ENCODE measurements at places on chromosomes 1 and 21. TPM values are rescaled to one million over a fixed set of nuclear protein-coding genes. Genes with fewer than 3 reads are reported as not detected.

GRCh38 chr21:32173121-32173724 is 105.6 kb downstream of the MIS18A start:
- H3K36me3 ChIP-seq: no peaks in the 10 kb centered on the region
- no peak overlapping the region for H3K27ac ChIP-seq
- no peaks in the 10 kb centered on the region for H3K4me1 ChIP-seq
- no peaks in the 10 kb centered on the region for H3K27me3 ChIP-seq
- no peak overlapping the region for H3K4me3 ChIP-seq

- peak overlapping the region; percentile 94 for H3K27ac ChIP-seq
- H3K27me3 ChIP-seq: no peaks in the 10 kb centered on the region
- H3K4me3 ChIP-seq: peak overlapping the region; percentile 69
- DNase-seq: no peak
- H3K36me3 ChIP-seq: no peaks in the 10 kb centered on the region
Measured at GRCh38 chr1:244919320-244920282, 55.3 kb upstream of the HNRNPU start.

DNA sequence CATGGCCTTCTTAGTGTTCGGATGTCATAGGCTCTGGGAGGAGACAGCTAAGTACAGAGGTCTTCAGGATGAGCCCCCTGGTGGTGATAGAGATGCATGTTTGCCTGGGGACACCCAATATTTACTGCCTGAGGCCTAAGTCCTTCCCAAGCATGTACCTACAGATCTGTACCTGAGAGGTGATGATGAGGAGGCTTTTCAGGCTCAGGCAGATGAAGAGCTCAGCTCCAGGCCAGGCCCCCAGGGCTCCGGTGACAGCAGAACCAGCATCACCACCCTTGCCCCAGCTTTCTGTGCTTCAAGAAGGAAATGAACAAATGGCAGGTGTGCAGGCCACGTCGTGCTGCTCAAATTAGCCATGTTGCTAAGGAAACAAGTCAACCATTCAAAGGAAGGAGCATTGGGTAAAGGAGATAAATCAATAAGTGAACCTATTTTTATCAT is 21.1 kb downstream of the CACNA1E start:
- H3K27me3 ChIP-seq: no peaks in the 10 kb centered on the region
- no peaks in the 10 kb centered on the region for H3K4me1 ChIP-seq
- DNase-seq: no peak
- H3K27ac ChIP-seq: no peak overlapping the region

DNA sequence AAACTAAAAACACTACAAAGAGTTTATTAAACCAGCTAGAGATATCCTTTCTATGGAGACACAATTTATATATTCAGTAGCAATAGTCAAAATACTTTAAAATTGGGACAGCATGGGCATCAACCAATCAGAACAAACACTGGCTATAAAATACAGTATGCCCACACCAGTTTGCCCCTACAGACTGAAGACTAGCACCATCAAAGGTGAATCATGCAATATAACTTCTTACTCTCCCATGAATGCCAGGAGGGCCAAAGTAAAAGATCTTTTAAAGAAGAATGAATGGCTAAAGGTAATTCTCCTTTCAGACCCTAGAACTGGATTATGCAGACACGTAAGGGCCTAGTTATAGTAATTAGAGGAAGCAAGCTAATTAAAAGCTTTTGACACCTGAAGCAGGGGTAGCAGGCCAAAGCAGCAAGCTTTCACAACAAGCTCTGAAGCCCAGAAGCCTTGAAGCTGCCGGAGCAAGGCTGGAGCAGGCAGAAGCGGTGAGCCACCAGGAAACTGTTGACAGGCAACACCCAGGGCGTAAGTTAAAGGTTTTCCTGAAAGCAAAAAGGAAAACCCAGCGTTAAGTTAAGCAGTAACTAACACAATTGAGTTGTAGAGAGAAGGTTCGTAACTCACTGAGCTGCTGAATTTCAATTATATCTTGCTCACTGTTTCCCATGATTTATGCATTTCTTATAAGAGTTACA is 99.3 kb downstream of the CDC42BPA start:
- no peak overlapping the region for H3K27ac ChIP-seq
- H3K4me1 ChIP-seq: no peaks in the 10 kb centered on the region
- no peak for DNase-seq
- no peaks in the 10 kb centered on the region for H3K36me3 ChIP-seq

DNA sequence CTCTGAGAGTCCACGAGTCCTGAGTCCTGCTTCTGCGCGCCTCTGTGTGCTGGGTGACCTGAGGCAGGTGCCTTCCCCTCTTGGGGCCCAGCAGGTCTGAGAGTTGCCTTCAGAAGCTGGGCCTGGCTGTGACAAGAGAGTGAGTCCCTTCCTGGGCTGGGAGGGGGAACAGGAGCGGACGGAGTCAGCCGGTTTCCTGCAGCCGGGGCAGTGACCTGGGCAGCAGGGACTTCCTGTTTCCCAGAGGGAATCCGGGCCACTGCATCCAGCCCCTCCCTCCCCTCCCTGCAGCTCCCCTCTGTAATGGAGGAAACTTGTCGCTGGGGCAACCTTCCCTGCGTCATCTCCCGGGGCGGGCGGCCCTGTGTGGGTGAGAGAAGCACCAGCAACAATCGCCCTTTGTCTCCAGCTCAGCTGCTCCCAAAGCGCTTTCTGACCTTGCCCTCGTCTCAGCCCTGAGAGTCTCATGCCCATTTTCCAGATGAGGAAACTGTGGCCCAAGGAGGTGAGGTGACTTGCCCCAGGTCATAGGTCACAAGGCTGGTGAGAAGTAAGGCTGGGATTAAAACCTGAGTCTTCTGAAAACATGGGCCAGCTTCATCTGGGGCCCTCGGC is 61.1 kb downstream of the SDC3 start:
- no peaks in the 10 kb centered on the region for H3K27me3 ChIP-seq
- DNase-seq: peak; percentile 47
- no peaks in the 10 kb centered on the region for H3K36me3 ChIP-seq
- H3K4me1 ChIP-seq: no peaks in the 10 kb centered on the region
- peak overlapping the region; percentile 68 for H3K27ac ChIP-seq

GRCh38 chr1:197008861-197009260 is 31.5 kb downstream of the CFHR5 start:
- no peak overlapping the region for H3K27ac ChIP-seq
- H3K4me1 ChIP-seq: no peaks in the 10 kb centered on the region
- no peaks in the 10 kb centered on the region for H3K36me3 ChIP-seq
- H3K27me3 ChIP-seq: no peaks in the 10 kb centered on the region

GRCh38 chr1:198156745-198157240 is at the start of gene NEK7:
NEK7 (plus strand) TSS chr1:198156998; CDS start chr1:198232581, 75,583 bp downstream.
- peaks cover 59% of the 10 kb centered on the region for H3K4me1 ChIP-seq
- H3K4me3 ChIP-seq: peak within 1 kb of the TSS; percentile 95
- no peaks in the 10 kb centered on the region for H3K27me3 ChIP-seq
- peak; percentile 82 for DNase-seq
- H3K36me3 ChIP-seq: no peaks in the 10 kb centered on the region

Gene MTARC2
- total RNA-seq: 5.8 TPM

Gene DDAH1
- 5.9 TPM for total RNA-seq

Gene SLC25A24
- total RNA-seq: 12.3 TPM

Gene TOR1AIP1
- 66.1 TPM for total RNA-seq

Gene SPRR1A
- total RNA-seq: not detected

Gene PADI3
- not detected for total RNA-seq

Gene FNBP1L
- 35.1 TPM for total RNA-seq
